NCI-H1930 (cell line): ENCODE measurements at places on chromosomes 5 and 9.

- DNase-seq, result peak; percentile 54
Measured at GRCh38 chr9:130444565-130445221, at the start of gene ASS1. Gene ASS1, plus strand, starts transcription at chr9:130444961. Its CDS starts 7,268 bp downstream, at chr9:130452229.

GRCh38 chr5:71666321-71666720 lies 52.8 kb upstream of the CARTPT start:
- no peak for DNase-seq

- DNase-seq, result no peak
Measured at GRCh38 chr9:90107726-90108655, 503.2 kb downstream of the GADD45G start.

DNA sequence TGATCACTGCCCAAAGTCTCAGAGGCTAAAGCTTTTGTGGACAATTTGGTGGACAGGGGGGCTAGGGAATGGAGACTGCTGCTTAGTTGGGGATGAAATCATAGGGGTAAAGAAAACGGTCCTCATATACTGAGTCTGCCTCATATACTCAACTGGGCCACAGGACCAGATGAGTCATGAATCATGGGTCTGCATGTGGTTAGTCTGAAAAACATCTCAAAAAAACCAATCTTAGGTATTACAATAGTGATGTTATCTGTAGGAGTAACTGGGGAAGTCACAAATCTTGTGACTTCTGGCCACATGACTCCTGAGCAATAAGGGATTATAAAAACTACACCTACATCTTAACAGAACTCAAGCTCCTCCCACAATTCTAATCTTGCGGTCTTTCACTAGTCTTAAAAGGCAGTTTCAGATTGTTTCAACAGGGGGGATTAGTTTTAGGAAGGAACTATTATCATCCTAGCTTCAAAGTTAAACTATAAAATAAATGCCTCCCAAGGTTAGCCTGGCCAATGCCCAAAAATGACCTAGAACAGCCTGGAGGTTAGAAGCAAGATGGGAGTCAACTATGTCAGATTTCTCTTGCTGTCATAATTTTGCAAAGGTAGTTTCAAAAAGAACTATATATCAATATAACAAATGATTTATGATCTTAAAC lies 17.5 kb downstream of the TMEM161B start:
- no peak for DNase-seq

DNA sequence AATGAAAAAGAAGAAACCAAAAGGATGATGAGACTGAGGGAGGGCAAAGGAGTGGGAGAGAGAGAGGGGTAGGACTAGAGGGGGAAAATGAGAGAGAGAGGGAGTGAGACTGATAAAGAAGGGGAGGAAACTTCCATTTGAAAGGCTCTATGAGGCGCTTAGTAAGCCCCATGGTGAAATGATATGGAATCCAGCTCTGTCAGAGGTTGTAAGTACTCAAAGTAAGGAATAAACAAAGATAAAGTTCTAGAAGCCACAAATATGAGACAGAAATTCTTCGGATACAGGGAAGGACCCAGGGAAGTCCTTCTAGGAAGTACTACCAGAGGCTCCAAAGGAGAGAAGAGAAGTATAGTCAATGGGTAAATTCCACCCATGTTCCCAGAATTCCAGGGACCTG lies 21.7 kb upstream of the VLDLR start:
- no peak for DNase-seq

GRCh38 chr5:35483191-35483590 lies 134.5 kb upstream of the SPEF2 start:
- DNase-seq, result no peak

GRCh38 chr5:80193401-80193800 lies 62.4 kb downstream of the SERINC5 start:
- no peak for DNase-seq

DNA sequence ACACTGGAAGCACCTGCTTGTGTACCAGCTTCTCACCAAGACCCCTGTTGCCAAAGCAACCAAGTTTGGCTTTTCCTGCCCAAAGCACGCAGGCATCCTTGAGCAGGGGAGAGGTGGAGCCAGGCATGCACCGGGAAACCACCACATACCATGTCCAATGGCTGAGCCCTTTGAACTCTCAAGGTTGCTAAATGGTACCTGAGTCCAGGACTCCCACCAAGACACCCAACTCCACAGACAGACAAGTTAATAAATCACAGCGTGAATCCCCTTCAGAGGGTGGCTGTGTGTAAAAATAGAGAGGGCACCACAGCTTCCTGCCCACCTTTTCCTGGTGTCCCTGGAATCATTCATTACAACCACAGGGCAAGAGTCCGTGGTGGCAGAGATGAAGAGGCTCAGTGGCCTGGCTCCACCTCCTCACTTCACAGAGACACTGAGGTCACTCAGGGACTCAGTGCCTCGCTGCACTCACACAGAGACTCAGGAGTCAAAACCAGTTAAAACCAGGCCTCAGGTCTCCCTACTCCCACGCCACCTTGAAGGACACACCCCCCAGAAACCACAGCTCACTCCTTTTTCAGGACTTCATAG lies 143.7 kb downstream of the C5orf15 start:
- DNase-seq, result no peak

DNA sequence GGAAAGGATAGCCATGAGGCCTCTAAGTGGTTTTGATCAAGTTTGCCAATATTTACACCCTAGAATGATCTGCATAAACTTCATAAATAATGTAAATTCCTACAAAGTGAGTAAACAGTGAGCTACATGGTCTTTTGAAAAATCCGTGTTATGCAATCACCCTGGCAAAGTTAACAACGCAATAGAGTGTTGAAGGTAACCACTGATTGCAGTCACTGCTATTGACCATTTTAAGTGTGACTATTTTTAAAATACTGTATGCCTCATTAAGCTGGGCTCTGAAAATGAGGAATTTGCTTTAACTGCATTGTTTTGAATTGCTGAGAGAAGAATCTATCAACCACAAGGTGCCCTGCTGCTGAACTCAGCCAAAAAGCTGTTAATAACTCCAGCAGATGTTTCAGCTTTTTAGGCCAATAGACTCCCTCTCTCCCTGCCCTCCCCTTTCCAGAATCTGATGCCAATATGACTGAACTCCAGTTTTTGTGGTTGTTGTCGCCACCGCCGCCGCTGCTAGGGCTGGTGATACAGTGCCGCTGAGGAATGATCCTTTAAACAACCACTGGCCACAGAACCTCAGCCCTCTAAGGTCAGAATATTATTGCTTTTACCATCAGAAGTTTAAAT lies 35.3 kb upstream of the SMARCA2 start:
- DNase-seq, result no peak

GRCh38 chr9:2916382-2916985 lies 72.6 kb upstream of the PUM3 start:
- DNase-seq, result no peak

GRCh38 chr5:177133096-177133852 lies at the start of gene NSD1:
Gene NSD1, plus strand, starts transcription at chr5:177133773. Its CDS starts 1,331 bp downstream, at chr5:177135104.
- peak; percentile 41 for DNase-seq

- no peak for DNase-seq
Measured at GRCh38 chr5:111999286-111999685, 242.3 kb upstream of the NREP start.

DNA sequence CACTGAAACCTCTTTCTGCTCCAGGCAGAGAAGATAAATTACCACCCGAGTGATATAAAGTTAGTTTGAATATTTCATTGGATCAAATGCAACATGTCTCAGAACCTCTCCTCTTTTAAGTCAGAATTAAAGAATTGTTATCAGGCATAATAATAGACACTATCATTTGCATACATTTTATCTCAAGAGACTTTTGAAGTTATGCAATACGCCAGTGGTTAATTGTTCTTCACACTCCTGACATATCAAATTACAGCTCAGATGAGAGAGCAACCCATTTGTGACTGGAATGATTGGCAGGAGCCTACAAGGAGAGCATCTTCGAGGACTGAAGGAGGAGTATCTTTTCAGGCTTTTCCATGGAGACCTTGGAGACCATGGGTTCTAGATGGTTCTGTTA lies 452.2 kb downstream of the KDM4C start:
- DNase-seq, result no peak

- DNase-seq, result no peak
Measured at GRCh38 chr5:52943808-52944207, 45.3 kb upstream of the ITGA2 start.

DNA sequence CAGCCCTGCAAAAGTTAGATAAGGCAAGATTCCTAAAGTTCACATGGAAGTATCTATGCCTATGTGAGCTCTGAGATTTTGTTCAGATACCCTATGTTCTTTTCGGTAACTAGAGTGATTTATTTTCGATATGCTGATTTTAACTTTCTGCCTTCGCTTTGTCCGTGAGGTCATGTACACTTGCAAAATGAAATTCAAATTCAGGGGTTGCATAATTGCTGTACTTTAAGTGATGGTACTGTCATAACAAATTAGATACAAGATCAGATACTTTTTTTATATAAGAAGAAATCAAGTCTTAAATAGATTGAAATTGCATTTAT lies 350 bp upstream of the ECPAS start:
- no peak for DNase-seq

GRCh38 chr5:112685931-112686330 lies 51.8 kb upstream of the APC start:
- no peak for DNase-seq

DNA sequence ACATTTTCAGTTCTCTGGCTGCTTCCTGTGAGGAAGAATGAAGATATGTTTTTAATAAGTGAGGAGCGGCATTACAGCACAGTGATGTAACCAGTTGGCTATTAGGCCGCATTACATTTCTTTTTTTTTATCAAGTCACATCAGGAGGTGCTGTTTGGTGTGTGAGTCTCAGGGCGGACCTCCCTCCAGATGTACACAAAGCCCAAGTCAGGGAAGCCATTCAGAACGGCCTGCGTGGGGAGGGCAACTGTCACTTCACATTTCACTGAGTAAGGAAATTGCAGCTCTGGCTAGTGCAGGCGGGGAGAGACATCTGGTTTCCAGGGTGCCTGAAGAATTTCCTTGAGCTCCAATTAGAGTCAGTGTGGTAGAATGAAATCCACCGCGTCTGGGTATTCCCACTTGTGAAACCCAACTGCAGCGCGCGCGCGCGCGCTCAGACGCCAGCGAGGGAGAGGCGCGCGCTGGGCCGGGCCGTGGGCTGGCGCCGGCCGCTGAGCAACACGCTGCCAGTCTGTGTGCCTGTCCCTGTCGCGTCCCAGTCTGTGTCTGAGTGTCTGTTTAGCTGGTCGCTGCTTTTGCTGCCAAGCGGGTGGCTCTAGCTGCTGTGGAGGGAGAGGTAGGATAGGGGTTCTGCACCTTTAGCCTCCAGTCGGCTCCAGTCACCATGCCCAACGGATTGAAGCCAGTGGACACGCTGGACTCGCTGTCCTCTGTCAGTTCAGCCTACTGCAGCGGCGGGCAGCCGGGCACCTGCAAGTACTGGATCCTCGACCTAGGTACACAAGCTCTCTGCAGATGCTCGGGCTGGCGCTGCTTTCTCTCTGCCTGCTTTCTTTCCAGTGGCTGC lies 140.8 kb upstream of the OTULINL start:
- DNase-seq, result no peak

- no peak for DNase-seq
Measured at GRCh38 chr5:107112216-107112615, 558.5 kb downstream of the EFNA5 start.
